ENCODE measurements at places on chromosomes 13 and 19.
A peak's percentile ranks its signal among the peaks of the same experiment; 100 is the strongest.

DNA sequence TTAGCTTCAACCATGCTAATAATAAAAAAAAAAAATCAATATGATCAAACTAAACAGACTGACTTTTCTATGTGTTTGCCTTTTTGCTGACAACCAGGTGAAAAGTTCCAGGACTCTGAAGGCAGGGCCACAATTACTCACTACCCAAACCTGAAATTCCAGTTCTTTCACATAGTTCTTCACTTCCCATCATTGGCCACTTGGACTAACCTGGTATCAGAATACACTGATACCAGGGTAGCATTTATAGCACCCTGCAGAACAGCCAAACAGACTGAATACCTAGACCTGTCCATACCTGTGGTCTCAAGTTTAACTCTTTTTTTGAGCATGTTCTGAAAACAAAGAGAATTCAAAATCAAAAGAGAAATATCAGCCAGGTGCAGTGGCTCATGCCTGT, 25.1 kb downstream of the ELF1 start:
- DNase-seq = no peak

DNA sequence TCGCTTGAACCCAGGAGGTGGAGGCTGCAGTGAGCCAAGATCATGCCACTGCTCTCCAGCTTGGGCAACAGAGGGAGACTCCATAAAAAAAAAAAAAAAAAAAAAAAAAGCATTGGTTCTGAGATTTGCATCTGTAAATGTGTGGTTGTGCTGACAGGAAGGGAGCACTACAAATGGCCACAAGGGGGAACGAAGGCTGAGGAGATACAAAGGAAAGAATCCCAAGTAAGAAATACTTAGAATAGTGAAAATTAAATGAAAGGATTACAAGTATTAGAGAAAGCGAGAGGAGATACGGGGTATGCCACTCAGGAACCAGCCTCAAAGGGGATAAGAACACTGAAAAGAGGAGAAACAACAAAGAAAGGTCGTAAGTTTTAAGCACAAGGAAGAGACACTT, 284.9 kb downstream of the KLF12 start:
- no peak for DNase-seq

DNA sequence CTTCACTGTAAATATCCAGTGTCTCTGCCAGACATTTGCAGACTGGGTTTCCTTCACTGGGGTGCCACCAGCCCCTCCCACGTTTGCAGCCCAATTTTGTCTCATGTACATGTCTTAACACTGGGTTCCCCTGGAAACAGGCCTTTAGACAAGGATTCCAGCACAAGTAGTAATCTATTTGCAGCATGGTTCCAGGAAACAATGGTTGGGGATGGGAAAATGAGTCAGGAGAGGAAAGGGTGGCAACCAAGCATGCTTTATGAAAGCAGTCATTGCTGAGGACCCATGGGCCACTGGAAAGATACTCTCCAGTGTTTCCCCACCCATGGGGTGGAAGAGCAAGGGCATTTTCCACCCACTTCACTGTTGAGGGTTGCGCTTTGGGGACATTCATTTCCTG, 53.6 kb upstream of the FARP1 start:
- DNase-seq = no peak

- DNase-seq = no peak
These were observed 314.4 kb upstream of the NBEA start for GRCh38 chr13:34627509-34628208.

DNA sequence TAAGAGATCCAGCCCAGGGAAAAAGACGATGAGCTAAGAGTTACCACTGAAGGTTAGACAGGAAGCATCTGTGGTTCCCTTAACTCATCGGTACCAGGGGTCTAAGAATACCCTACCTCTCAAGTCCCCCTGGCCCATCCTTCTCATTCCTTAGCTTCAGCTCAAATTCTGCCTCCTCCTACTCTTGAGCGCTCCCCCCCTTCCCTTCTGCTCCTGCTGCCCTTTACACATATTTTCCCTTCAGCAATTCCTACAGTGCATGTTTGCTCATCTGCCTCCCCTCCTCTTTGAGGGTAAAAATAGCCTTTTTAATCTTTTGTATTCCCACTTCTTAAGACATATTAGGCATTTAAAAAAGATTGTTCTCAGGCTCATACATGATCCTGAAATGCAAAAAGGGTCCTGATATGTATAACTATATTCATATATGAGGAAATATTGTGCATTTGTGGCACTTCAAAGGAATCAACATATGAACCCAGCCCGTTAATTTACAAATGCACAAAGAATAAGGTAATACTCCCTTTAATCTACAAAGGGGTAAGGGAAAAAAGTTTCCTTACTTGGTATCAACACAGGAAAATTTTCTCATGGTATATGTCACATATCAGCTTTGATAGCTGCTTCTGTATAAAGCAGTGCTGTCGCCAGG, 33.1 kb downstream of the LNX2 start:
- DNase-seq = no peak

- DNase-seq = no peak
These were observed 32.3 kb upstream of the MED4 start for GRCh38 chr13:48126944-48127830.

- DNase-seq = no peak
These were observed 92.7 kb upstream of the KLF12 start for GRCh38 chr13:74226791-74227475.

GRCh38 chr13:111265006-111265700, 55.3 kb upstream of the TEX29 start:
- DNase-seq = no peak

DNA sequence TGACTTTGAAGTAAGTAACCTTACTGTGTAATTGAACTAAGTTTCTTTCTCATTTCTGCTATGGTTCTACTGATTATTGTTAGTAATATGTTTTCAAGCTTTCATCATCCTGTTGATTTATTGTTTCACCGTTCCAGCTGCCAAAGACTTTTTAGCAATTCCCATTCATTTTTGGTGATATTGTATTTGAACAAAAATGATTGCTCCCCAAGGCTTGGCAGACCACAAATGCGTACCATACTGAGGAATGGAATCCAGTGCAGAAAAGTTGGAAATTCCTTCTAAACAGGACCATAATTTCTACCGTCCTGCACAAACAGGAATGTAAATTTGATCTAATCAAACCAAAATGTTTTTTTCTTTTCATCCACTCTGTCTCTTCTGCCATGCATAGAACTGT, 10.7 kb downstream of the EPSTI1 start:
- no peak for DNase-seq

DNA sequence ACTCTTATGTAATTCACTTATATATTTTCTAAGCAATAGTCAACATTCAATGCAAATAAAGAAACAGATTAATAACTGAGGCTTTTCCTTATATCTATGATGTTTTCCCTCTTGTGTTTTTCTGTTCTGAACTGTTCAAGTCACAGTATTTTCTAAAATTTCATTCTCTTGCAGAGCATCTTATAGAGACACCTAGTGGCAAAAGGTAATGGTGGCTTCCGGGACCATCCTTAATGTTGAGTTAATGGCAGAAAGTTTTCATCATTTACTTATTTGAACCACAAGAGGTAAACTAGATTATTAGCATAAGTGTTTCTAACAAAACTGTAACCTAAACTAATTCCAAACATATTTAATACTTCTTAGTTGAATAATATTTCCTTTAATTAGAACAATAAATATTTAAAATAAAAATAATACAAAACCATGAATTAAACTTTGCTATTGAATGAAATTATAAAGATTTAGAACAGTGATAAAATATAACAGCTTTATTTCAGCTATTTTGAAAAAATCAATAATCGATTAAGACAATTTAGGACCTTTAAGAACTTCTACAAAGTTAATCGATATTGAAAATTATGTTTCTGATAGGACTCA, 1.7 kb upstream of the SLITRK5 start:
- no peak for DNase-seq

DNA sequence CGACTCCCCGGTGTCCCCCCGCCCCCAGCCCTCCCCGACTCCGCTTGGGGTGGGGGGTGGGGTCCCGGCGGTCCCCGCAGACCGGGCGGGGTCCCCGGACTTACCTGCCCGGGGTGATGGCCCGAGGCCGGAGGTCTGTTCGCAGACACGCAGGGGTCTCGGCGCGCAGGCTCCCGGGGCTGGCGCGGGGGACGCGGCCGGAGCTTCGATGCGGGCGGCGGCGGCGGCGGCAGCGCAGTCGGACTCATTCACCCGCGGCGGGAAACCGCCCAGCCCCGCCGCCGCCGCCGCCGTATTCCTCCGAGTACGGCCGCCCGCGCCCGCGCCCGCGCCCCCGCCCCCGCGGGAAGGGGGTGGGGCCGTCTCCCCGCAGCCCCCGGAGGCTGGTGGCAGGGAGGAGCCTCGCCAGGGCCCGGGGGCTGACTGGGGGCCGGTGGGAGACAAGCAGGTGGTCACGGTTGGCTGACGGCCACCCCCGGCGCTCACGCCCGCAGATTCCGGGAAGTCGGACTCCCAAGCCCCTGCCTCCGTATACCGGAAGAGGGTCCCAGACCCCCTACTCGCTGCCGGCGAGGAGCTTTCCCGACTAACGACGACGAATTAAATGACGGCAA, at the start of gene C2CD4C:
C2CD4C (minus strand) TSS at position 246 of the 614 bp plus-strand sequence. CDS start 786 bp downstream, outside the sequence.
- no peak for DNase-seq

- no peak for DNase-seq
These were observed 4.6 kb upstream of the FXYD3 start for GRCh38 chr19:35110974-35111373.

DNA sequence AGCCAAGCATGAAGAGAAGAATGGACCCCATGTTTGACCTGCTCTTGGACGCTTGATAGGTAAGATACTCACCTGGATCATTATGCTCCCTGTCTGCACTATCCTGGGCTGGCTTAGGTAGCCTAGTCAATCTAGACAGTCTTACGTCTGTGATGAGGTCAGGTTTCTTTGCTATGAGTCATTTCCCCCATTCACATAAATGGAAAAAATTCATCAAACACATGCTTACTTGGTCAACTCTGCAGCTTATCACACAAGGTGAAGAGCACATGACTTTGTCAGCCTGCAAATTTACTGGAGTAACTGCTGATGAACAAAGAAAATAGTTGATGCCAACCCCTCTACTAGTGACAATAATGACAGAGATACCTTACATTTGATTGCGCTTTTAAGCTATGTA, 170.0 kb downstream of the NUFIP1 start:
- no peak for DNase-seq

DNA sequence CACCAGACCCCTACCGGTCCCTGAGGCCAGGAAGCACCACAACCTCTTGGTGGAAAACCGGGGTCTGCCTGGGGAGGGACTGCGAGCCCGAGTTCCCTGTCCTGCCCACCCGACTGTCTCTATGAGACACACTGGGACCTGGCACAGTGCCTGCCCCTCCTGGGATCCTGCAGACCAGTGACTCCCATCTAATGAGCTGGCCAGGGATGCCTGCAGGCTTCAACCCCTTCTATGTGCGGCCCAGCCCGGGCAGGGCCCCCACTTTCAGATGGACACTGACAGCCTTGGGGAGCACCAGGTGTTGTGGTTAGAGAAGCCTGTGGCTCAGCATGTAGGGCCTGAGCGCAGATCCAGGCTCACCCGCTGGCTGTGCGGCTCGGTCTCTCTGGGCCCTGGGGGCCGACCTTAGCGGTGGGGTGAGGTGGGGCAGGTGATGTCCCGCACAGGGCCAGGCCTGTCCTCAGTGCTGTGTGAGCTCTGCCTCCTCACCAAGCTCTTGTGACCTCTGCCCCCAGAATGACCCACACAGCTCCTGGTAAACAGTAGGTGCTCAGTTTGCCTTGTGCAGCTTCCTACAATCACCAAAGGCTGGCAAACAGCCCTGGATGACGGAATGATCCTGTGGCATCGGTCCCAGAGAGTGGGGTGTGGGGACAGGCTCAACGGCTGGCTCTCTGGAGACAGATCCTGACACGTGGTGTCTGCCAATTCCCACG, 17.9 kb upstream of the CACTIN start:
- DNase-seq = no peak

DNA sequence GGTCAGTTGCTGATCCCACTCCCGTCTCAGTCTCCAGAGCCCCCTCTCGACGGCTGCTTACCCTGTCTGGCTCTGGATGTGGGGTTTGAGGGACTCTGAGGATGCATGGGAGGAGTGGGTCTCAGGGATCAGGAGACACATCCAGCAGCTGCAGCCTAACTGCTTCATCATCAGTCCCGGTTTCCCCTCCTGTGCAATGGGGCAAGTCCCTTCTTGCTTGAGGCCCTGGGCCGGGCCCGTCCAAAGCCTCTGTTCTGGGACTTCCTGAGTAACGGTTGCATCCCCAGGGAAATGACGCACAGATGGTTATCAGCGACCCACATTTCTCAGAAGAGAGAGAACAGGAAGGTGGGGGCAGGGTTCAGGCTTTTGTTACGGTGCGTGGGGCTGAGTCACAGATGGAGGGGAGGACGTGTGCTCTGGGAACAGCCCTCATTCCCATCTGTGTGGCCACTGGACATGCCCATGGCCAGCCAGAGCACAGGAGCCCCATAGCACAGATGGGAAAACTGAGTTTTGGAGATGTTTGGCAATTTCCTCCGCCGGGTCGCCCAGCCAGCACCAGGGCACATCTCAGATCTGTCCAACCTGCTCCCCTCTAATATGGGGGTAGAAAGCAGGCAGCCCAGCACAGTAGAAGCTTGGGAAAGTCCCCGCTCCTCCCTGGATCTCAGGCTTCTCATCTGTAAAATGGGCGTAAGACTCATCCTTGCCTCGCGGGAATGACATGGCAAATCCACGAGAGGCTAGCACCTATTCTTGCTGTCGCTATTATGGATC, 19.3 kb downstream of the GNA15 start:
- DNase-seq = no peak

DNA sequence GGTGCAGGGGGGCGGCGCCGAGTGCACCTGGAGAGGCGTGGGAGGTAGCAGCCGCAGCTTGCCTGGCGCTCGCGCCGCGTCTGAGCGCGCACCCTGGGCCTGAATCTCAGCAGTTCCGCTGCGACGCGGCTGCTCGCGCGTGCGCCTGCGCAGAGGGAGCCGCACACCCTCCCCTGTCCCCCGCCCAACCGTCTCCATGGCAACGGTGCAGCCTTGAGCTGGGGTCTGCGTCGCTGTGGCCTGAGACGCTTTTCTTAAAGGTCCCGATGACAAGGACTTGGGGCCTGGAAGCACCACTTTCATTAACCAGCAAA, at the start of gene PNMA8B:
PNMA8B (minus strand) TSS at position 82 of the 314 bp plus-strand sequence. CDS start 402 bp downstream, outside the sequence.
- peak; percentile 92 for DNase-seq

DNA sequence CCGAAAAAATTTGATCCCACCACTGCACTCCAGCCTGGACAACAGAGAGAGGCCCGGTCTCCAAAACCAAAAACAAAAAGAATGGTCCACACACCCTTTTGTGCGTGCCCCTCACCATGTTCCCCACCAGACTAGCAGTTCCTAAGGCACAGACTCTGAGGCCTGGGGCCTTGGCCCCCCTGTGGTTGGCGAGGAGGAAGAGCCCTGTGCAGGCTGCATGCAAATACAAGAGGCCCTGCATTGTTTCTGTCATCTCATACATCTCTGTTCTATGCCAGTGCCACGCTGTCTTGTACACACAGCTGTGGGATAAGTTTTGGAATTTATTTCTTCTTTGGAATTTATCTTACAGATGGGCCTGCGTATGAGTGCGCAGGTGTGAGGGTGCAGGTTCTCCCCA, 4.7 kb upstream of the YJEFN3 start:
- DNase-seq = no peak

All from progenitor cell of endocrine pancreas (in vitro differentiated cells).